ENCODE measurements at places on chromosomes 7 and 10. TPM values are rescaled to one million over a fixed set of nuclear protein-coding genes. Genes with fewer than 3 reads are reported as not detected.
A peak's percentile ranks its signal among the peaks of the same experiment; 100 is the strongest.

Gene ARHGAP22
- 6.0 TPM for total RNA-seq

Gene UTF1
- not detected for total RNA-seq

Gene GSTO2
- total RNA-seq = 0.92 TPM

Gene AKAP9
- 37.4 TPM for total RNA-seq

Gene GOLGA7B
- 2.4 TPM for total RNA-seq

Gene ANK3
- 142 TPM for total RNA-seq

Gene EZH2
- 2.3 TPM for total RNA-seq

Gene ELMO1
- 24.6 TPM for total RNA-seq

DNA sequence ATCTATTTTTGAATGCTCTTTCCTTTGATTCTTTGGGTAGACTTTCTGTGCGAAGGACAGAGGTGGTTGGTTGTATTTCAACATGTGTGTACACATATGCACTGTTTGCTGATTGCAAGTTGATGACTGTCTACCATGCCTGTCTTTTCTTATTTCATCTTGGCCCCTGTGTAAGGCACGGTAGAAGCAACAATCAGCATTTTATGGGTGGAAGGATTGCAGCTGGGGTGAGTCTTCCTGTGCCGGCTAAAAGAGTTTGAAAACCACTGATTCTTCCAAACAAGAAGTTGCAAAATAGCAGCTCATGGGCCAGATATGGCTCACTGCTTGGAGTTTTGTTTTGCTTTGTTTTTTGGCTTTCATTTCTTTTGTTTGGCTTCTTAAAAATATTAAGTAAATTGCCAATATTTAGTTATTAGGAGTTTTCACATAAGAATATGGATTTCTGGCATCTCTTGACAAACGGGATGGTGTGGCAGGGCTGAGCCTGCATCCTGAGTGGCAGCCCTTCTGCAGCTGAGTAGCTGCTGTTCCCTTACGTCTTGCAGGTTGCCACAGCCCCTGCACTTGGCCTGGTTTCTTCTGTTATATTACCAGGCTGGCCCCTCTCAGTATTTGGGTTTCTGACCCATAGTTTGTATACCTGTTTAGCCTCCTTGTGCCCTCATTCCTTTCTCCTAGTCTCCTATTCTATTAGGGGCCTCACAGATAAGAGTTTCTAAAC lies 7.2 kb downstream of the ZNF862 start:
- DNase-seq = no peak

GRCh38 chr10:48684792-48685623 lies at the start of gene WDFY4:
Gene WDFY4, plus strand, starts transcription at chr10:48684873. Its CDS starts 24,860 bp downstream, at chr10:48709733.
- no peak for DNase-seq

DNA sequence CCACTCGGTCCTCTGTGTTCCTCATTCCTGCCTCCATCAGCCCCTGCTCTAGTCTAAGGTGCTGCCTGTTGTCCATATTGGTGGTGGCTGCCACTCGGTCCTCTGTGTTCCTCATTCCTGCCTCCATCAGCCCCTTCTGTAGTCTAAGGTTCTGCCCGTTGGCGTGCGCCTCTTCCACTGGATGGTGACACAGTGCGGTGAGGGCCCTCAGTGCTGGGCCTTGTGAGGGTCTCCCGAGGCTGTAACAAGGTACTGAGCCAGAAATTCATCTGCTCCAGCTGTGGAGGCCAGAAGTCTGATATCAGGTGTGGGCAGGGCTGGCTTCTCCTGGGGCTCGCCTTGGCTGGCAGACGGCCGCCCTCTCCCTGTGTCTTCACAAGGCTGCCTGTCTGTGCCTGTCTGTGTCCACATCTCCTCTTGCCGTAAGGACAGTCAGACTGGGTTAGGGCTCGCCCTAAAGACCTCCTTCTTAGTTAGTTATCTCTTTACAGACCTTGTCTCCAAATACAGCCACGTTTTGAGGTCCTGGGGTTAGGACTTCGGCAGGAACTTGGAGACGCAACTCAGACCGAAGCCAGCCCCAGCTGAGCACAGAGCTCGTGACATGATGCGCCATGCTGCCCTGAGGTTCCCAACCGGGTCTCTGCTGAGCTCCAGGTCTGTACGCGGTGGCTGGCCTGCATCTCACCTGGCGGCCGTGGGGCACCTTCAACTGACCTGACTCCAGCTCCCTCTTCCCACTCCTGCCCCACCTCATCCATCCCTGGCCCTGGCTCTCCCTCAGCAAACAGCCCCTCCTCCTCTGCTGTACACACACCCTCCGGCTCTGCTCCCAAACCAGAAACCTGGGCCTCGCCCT lies 181.4 kb upstream of the SHH start:
- DNase-seq = no peak

GRCh38 chr7:47573758-47574481 lies 8.0 kb downstream of the TNS3 start:
- DNase-seq = no peak

GRCh38 chr7:92557808-92558362 lies 29.3 kb downstream of the RBM48 start:
- no peak for DNase-seq

DNA sequence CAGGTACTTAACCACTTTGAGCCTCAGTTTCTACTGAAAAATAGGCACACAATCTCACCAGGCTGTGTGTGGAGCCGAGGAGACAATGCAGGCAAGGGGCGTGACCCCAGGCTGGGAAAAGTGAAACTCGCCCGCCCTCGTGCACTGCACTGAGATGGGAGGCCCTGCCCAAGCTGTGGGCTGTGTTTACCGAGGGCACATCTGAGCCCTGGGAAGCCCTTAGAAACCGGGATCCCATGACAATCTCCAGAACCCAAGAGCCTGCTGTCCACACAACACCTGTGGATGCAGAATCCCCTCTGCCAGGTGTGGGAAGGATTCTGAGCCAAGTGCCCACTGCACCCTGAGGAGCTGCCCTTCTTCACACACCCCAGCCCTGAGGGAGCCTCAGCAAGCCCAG lies 198.3 kb downstream of the GRID1 start:
- DNase-seq = no peak

GRCh38 chr7:128164955-128165670 lies 76.0 kb upstream of the LEP start:
- DNase-seq = no peak

DNA sequence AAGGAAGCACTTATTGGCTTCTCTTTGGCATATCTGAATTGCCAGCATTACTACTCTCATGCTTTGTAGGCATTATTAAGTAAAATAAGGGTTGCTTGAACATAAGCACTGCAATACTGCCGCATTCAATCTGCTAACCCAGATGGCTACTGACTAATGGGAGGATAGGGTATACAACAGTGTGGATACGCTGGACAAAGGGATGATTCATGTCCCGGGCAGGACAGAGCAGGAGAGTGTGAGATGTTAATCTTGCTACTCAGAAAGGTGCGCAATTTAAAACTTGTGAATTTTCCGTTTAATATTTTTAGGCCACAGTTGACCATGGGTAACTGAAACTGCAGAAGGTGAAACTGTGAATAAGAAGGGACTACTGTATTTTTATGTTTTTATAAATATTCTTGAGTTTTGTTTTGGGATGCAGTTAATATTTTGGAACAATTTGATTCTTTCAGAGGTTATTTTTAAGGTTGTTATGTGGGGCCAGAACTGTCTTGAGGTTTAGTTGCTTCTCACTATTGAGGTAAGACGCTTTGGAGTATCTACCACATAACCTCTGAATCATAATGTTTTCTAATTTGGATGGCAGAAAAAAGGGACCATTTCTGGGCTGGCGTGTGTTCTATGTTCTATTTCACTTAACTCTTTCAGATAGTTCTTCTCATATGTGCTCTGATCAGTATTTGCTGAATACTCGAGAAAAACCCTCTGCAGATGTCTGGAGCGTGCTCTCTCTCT lies 75.7 kb upstream of the SYPL1 start:
- no peak for DNase-seq

GRCh38 chr7:69772718-69773436 lies 174.6 kb downstream of the AUTS2 start:
- no peak for DNase-seq

- DNase-seq = no peak
Observed at GRCh38 chr7:11458736-11459483, 373.1 kb downstream of the THSD7A start.

GRCh38 chr7:130758429-130759056 lies 24.5 kb upstream of the KLF14 start:
- no peak for DNase-seq

- DNase-seq = no peak
Observed at GRCh38 chr10:57963546-57963945, 304.1 kb downstream of the IPMK start.

DNA sequence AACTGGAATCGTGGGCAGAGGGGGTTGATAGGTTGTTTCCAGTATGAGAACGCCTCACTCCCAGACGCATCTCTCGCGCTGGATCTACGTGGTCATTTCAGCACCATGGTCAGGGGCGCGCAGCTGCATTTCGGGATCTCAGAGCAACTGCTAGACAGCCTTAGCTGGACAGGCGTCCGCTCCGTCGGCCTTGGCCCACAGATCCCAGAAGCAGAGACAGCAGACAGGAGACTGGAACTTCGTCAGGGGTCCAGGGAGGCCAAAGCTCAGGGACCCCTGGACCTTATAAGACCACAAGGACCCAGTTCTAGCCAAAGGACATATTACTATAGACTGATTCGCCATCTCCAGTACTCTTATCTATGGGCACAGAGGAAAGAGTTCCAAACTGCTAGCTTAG lies 5.3 kb downstream of the NEUROG3 start:
- peak; percentile 63 for DNase-seq

DNA sequence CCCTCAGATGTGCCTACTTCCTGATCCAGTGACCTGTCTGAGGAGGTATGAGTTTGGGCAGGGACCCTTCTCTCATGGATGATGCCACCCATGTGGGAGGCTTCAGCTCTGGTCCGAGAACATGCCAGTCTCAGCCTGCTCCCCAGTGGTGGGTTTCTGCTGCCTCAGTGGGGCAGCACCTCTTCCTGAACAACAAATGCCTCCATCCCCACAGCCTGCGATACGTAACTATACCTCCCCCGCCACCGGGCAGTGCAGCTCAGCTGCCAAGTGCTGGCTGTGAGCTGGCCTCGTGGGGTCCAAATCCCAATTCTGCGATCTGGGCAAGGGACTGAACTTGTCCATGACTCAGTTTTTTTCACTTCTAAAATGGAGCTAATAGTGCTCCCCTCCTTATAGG lies 3.1 kb downstream of the GDF10 start:
- no peak for DNase-seq

DNA sequence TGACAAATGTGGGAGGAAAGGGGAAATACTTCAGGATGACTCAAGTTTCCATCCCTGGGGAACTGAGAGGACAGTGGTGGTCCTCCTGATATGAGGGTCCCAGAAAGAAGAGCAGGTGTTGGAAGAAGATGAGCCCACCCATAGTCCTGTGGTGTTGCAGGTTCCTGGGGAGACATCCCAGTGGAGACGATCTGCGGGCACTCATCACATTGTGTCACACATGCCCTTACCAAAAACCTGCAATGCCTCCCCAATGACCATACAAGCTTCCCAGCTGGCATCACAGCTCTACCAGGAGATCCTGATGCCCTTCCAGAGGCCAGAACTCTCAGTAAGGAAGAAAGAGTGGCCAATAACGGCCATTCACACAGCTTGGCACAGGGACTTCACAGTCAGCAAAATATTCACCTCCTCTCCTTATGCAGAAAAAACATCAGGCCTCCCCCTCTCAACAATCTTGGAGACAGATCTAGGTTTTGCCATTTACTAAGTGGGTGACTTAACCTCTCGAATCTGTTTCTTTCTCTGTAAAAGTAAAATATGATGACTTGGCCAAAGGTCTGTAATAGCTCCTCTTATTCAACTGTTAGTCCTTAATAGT lies 9.0 kb downstream of the PUS7 start:
- DNase-seq = no peak

DNA sequence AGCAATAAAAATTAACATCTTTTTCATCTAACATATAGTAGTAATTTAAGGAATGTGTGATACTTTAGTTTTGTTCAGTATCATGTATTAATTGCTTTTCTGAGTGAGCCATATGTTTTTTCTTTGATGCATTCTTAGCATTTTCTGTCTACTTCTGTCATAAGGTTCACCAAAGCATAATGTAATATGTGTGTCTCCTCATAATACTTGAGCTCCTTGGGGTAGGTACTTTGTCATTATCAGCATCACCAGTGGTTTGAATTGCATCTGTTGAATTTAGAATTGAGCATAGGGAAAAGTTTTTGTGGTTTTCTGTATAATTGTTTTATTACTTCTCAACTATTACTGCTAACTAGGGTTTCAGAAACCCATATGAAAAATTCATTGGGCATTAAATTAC lies 26.5 kb downstream of the VPS50 start:
- DNase-seq = no peak

All from left cardiac atrium (tissue), 4 donors.